Fibroblast of upper back skin (primary cell): ENCODE measurements at places on chromosomes 2 and 18.

DNA sequence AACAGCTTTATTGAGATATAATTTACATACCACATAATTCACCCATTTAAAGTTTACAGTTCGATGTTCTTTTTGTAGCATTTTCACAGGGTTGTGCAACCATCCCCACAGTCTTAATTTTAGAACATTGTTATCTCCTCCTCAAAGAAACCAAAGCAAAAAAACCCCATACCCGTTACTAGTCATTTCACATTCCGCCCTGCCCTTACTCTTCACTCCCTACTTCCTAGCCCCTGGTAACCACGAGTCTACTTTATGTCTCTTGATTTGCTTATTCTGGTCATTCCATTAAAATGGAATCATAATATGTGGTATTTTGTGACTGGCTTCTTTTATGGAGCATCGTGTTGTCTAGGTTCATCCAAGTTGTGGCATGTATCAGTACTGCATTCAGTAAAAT, 137.7 kb downstream of the TANC1 start:
- DNase-seq, result peak; percentile 78

GRCh38 chr2:134395779-134396178, 141.9 kb downstream of the MGAT5 start:
- DNase-seq, result no peak

DNA sequence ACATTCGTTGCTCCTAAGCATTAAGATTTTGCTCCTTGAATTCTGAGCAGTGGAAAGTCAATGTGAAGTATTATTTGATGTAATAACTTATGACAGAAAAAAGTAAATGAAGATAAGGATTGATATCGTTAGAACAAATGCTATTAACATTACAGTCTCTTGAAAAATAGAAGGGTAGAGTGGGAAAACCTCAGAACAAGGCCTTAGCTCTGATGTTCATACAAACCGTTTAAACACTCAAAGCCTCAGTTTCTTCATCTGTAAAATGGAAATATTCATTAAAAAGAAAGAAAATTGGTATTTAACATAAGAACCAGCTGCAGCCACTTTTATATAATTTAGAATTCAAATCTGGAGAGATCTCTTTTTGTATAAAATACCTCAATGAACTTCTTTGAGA, 250.4 kb upstream of the NCKAP5 start:
- DNase-seq, result no peak

DNA sequence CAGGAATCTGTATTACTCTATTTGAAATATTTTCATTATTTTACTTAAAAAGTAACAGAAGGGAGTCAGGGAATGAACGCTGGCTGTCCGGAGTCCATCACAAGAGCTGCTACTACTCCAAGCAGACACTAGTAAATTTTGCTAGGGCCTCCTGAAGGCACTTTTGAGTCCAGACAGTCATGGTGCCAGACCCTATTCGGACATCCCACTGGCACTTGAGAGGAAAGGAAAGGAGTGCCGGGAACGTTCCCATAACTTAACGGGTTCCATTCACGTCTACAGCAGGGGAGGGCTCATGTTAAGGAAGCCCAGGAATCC, 563 bp upstream of the GMCL1 start:
- DNase-seq, result no peak

DNA sequence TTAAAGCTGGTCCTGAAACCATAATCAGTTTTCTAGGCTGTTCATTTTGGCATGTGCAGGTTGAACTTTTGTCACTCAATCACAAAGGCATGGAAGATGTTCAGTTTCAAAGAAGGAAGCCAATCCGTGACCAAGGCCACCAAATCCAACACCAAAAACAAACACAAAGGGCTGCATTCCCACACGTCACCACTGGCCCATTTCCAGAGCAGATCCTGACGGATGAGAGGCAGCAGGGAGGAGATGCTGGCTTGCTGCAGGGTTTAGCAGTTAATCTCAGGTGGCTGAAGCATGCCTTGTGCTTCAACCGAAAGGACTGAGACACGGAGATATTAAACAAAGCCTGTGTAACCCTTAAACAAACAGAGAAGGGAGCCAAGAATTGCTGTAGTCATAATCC, 191.9 kb upstream of the CTAGE1 start:
- DNase-seq, result no peak

- DNase-seq, result no peak
These were observed 2.5 kb downstream of the TGFA start for GRCh38 chr2:70551167-70551566.

DNA sequence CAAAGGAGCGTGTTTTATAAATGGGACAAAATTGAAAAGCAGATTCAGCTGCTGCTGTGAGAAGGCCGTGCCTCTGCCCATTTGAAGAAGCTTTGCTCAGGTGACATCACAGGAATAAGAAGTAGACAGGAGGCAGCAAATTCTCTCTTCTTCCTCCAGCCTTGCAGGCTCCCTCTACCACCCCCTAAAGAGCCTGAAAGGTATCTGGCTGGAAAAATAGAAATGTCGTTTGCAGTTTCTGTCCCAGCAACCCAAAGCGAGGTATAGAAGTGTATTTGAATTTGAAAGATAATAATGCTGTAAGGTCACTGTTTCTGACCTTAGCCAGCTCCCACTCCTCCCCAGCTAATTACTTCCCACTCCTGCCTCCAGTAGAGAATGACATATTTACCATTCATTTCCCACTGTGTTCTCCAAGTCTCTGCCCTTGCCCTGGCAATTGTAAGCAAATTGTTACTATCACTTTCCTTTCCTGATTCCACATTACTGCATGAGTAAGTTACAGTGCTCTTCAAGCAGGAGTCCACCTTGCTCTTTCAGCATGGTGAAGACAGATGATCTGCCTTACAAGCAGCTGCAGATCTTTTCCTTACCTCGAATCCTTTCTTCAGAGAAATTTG, 56.8 kb upstream of the RASGRP3 start:
- no peak for DNase-seq

DNA sequence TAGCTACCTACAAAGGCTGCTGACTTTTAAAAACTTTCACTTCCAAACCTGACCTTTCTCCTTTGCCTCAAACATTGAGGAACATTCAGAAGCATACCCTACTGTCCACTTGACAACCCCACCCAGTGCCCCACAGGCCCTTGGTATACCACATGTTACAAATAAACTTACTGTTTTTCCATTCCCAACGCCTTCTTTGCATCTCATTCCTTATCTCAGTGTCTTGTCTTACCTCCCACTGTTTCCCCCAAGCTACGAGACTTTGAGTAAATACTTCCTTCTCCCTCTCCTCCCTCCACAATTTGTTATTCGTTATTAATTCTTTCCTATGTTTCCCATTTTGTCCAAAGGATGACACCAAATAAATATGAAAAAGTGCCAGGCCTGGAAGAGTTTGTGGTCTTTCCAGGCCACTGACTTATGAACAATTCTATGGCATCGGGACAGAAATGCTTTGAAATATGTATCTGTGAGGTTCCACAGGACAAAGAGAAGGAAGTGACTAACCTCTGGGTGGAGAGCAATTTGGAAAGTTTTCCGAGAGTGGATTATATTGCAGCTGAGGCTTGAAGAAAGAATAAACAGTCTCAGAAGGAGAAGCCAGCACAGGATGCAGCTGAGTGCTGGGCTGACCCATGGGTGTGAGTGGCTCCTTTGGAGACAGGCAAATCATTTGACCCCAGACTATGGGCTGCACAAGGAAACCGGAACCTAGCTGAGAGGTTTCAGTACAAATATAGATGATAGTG, 409.0 kb downstream of the LPIN1 start:
- DNase-seq, result peak; percentile 88

DNA sequence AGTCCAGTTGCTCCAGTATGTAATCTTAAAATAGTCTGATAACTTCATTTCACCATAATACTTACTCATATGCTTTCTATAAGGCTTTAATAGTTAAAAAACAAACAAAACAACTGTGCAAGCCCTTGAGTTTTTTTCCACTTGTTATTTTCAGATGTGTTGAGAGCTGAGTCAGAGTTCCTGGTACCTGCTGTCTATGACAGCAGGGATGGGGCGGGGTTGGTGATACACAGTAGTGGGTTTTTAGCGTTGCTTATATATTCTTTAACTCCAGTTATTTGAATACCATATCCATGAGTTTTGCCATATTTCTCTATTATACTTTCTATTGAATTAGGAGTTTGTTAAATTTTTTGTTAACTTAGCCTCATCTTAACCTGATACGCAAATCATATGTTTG, 5.0 kb downstream of the NAPG start:
- no peak for DNase-seq

- DNase-seq, result no peak
These were observed 158.0 kb downstream of the INHBB start for GRCh38 chr2:120503793-120504571.

DNA sequence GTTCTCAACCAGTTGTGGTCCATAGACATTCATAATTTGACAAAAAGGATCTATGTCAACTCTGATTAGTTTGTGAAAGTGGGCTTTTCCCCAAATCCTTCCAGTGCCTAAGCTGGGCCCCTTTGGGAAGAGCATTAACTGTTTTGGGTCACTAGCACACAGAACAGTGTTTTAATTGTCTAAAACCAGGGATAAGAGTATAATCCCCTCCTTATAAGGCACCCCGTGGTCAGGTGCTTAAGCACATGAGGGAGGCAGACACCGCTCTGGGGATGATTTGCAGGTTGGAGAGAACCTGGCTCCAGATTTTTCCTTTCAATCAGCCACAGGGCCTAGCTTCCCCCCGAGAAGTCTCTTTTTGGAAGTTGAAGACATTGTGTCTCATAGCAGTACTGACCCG, 53.6 kb upstream of the RFX8 start:
- DNase-seq, result no peak

- no peak for DNase-seq
These were observed 36.9 kb downstream of the CRACDL start for GRCh38 chr2:98899041-98899702.

- DNase-seq, result peak; percentile 31
These were observed 156.2 kb upstream of the NABP1 start for GRCh38 chr2:191521608-191522208.

DNA sequence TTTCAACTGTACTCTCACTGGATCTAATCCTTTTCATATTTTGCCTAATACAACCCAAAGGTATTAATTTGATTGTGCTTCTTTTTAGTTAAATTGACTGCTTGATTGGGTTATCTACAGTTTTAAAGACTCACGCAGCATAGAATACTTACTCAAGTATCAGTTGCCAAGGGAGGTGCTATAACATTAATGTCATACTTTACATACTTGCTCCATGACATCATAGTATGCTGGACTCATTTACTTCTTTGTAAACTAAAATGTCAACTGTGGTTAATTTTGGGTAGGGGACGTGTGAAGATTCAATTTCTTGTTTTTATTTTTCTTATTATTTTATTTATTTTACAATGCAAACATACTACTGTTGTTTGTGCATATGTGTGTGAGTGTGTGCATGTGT, 716.2 kb upstream of the VRK2 start:
- DNase-seq, result peak; percentile 32

DNA sequence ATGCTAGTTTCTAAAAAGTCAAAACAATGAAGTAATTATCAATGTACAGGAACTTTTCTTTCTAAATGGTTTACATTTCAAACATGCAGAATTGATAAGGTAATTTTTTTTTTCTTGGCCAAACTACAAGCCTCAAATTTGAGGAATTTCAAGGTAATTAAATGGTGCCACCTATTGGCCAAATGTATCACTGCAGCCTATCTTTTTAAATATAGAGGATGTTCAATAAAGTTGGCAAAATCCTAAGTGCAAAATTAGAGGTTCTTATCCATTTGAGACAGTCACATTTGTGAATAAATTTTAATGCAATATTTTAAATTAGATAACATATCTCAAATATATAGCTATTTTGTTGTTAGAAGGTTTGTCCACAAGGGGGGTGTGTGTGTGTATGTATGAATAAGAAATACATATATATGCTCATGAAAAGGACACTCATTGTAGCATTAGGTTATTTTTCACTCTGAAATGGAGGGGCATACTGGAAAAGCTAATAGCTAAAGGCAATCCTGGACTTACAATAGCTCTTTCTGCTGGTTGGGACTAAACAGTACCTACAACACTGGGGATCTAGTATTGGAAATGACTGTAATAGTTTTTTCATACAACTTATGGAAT, 26.2 kb downstream of the MMADHC start:
- peak; percentile 40 for DNase-seq

DNA sequence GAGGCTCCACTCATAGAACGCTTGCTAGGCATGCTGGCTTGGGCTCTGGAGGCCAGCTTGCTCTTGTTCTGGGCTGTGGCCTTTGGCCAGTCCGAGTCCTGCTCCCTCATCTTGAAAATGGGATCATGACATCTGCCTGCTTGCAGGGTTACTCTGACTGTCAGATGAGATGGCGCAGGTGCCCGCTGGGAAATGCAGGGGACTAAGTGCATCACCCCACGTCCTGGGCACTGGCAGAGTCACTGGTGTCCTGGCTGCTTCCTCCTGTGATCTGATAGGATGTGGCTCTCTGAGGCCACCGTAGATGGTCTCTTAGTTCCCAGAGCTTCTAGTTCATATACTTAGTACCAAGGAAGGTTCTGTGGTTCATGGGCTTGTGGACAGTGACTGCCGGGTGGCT, 18.5 kb downstream of the LDLRAD4 start:
- DNase-seq, result no peak

GRCh38 chr18:23540867-23541266, 37.6 kb downstream of the RMC1 start:
- DNase-seq, result no peak

DNA sequence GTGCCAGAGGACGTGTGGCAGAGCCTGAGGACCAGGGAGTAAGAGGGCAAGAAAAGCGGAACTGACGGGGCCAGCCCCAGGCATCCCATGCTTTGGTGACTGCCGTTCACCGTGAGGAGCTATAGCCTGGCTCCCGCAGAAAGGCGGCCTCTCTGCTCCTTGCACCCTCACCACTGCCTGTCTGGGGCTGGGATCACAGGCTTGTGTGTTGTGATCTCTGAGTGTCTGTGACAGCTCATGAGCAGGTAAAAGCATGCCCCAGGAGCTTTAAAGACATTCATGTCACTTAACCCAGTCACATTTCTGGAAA, 266.8 kb upstream of the RAB6C start:
- no peak for DNase-seq

- peak; percentile 99 for DNase-seq
These were observed at the start of gene FARP2 for GRCh38 chr2:241355983-241356870. TSS of gene FARP2 (plus strand) at chr2:241356285. CDS start at chr2:241373108, 16,823 bp downstream.

DNA sequence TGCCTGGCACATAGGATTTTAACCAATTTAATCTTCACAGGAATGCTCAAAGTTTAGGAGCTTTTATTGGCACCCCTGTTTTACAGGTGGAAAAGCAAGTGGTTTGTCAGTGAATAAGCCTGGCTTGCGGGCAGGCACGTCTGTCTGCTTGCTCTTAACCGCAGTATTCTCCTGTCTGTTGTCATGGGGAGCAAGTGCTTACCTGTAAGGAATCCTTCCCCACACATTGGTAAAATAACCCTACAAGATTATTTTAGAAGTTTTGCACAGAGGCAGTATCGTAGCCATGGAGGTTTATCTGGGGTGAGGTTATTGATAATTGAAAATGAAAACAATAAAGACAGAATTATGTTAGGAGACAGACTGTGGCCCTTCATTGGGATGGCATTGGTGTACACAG, 174.9 kb downstream of the AGAP1 start:
- DNase-seq, result no peak

DNA sequence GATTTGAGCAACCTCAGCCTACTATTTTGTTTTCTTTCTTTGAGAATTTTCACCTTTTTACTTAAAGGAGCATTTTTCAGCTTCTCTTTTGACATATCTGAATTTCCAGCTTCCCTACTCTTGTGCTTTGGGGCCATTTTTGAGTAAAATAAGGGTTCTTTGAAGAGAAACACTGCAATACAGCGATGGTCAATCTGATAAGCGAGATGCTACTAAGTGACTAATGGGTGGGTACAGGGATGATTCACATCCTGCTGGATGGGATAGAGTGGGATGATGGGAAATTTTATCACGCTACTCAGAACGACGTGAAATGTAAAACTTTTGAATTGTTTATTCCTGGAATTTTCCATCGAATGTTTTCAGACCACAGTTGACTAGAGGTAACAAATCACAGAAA, 211.5 kb downstream of the TMEM247 start:
- peak; percentile 47 for DNase-seq
